ENCODE measurements at places on chromosomes 1 and 21. TPM values are rescaled to one million over a fixed set of nuclear protein-coding genes. Genes with fewer than 3 reads are reported as not detected.

The PCAT6 gene
- not detected for total RNA-seq

The PLA2G2D gene
- not detected for total RNA-seq

The TMPRSS2 gene
- total RNA-seq: 0.13 TPM

The TLR5 gene
- 5.1 TPM for total RNA-seq

The CTSK gene
- total RNA-seq: 34.1 TPM

The GPR25 gene
- total RNA-seq: not detected

The LCE2C gene
- not detected for total RNA-seq

The C1QB gene
- 279 TPM for total RNA-seq

The POU3F1 gene
- total RNA-seq: not detected

The OVAAL gene
- total RNA-seq: not detected

The CD160 gene
- not detected for total RNA-seq

DNA sequence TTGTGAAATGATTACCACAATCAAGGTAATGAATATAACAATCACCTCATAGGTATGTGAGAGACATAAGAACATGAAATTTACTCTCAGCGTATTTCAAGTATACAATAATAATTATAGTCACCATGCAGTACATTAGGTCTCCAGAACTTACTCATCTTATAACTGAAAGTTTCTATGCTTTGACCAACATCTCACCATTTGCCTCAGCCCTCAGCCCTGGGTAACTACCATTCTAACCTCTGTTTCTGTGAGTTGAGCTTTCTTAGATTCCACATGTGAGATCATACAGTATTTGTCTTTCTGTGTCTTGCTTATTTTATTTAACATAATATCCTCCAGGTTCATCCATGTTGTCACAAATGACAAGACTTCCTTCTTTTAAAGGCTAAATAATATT, 57.3 kb downstream of the AGO3 start:
- DNase-seq: no peak
- no peak overlapping the region for H3K27ac ChIP-seq
- no peaks in the 10 kb centered on the region for H3K27me3 ChIP-seq
- no peaks in the 10 kb centered on the region for H3K4me1 ChIP-seq
- H3K36me3 ChIP-seq: peaks cover 5% of the 10 kb centered on the region

GRCh38 chr1:58231204-58231603, 315.3 kb downstream of the OMA1 start:
- H3K27ac ChIP-seq: no peak overlapping the region
- DNase-seq: no peak
- no peak overlapping the region for H3K4me3 ChIP-seq
- H3K27me3 ChIP-seq: no peaks in the 10 kb centered on the region
- no peaks in the 10 kb centered on the region for H3K4me1 ChIP-seq
- no peaks in the 10 kb centered on the region for H3K36me3 ChIP-seq

DNA sequence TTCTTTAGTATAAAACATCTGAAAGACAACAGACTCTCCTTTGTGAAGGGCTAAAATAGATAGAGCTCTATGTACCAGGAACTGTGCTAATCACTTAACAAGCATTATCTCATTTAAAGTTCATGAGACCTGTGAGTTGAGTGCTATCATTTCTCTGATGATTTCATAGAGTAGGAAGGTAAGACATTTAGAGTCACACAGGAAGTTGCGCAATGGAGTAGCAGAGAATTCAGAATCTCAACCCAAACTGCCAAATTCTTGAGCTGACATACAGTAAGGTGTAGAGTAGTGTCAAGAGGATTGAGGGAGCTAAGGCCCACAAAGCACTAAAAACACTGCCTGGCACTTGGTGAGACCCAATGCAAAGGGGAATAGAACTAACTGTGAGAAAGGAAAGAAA, 384.3 kb downstream of the NTNG1 start:
- no peaks in the 10 kb centered on the region for H3K36me3 ChIP-seq
- no peak overlapping the region for H3K4me3 ChIP-seq
- H3K27me3 ChIP-seq: no peaks in the 10 kb centered on the region

DNA sequence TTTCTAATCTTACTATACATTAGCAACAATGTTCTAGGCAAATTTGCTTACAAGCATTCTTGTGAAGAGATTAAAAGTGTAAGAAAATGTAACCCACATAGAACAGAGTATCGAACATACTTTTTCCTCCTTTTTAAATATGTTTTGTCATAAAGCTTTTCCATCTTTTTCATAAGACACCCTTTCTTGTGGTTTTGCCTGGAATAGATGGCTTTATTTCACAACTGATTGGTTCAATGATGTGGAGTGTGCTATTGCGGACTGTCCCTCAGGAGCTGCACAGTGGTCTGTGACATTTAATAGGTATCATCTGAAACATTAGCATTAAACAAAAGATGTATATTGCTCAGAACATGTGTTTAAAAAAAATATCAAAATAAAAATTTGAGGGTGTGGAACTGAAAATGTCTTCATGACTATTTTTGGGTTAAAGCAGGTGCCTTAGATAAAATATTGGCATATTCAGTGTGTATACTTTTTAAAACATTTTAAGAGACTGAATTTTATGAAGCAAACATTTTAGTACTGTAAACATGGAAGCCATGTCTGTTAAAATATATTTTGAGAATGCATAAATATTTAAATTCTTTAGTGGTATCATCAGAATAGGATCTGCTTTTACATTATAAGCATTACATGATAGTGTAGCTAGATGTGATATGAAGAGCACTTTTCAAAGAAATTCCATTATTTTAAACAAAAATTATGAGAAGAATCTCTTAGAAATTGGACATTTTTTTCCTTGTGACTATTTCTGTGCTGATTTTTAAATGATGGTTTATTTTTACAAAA, 48.3 kb upstream of the C1orf146 start:
- H3K27me3 ChIP-seq: no peaks in the 10 kb centered on the region
- no peaks in the 10 kb centered on the region for H3K4me1 ChIP-seq
- no peak for DNase-seq
- H3K27ac ChIP-seq: no peak overlapping the region
- H3K4me3 ChIP-seq: no peak overlapping the region

- no peak overlapping the region for H3K27ac ChIP-seq
- no peaks in the 10 kb centered on the region for H3K36me3 ChIP-seq
- H3K4me1 ChIP-seq: peaks cover 8% of the 10 kb centered on the region
- H3K4me3 ChIP-seq: no peak overlapping the region
- DNase-seq: no peak
Measured at GRCh38 chr1:10835822-10836421, 39.5 kb upstream of the CASZ1 start.

GRCh38 chr1:31663622-31664452, 19.2 kb upstream of the PEF1 start:
- H3K4me1 ChIP-seq: peaks cover 51% of the 10 kb centered on the region
- no peak for DNase-seq
- H3K27me3 ChIP-seq: no peaks in the 10 kb centered on the region
- no peak overlapping the region for H3K27ac ChIP-seq
- H3K4me3 ChIP-seq: no peak overlapping the region

GRCh38 chr1:169692756-169693460, 18.5 kb downstream of the SELL start:
- H3K36me3 ChIP-seq: no peaks in the 10 kb centered on the region
- no peak overlapping the region for H3K27ac ChIP-seq
- no peaks in the 10 kb centered on the region for H3K4me1 ChIP-seq
- no peak for DNase-seq

- H3K27ac ChIP-seq: no peak overlapping the region
- no peaks in the 10 kb centered on the region for H3K36me3 ChIP-seq
- DNase-seq: no peak
- no peak overlapping the region for H3K4me3 ChIP-seq
Measured at GRCh38 chr21:35107520-35107919, 58.4 kb upstream of the RUNX1 start.

DNA sequence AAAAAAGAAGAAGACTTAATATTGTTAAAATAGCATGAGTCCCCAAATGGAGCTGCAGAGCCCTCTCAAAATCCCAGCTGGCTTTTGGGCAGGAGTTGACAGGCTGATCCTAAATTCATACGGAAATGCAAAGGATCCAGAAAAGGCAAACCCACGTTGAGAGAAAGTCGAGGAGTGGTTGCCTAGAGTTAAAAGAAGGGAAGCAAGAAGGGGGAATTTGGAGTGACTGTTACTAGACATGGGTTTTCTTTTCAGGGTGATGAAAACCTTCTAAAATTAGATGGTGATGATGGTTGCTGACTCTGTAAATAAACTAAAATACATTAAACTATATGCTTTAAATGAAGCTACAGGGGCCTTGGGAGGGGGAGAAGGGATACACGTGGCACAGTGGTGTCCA, 1.6 kb downstream of the DNMT3L start:
- no peaks in the 10 kb centered on the region for H3K36me3 ChIP-seq
- H3K27me3 ChIP-seq: peaks cover 45% of the 10 kb centered on the region
- no peak overlapping the region for H3K4me3 ChIP-seq
- no peak for DNase-seq

- peak overlapping the region; percentile 54 for H3K4me3 ChIP-seq
- no peaks in the 10 kb centered on the region for H3K36me3 ChIP-seq
- peaks cover 13% of the 10 kb centered on the region for H3K4me1 ChIP-seq
- no peaks in the 10 kb centered on the region for H3K27me3 ChIP-seq
Measured at GRCh38 chr21:34201481-34201858, 128.1 kb downstream of the MRPS6 start.

GRCh38 chr1:236167578-236167977, 25.2 kb downstream of the GPR137B start:
- no peaks in the 10 kb centered on the region for H3K36me3 ChIP-seq
- H3K27ac ChIP-seq: no peak overlapping the region
- no peaks in the 10 kb centered on the region for H3K27me3 ChIP-seq
- DNase-seq: no peak
- H3K4me3 ChIP-seq: no peak overlapping the region

GRCh38 chr1:165485716-165486115, 40.8 kb upstream of the RXRG start:
- no peaks in the 10 kb centered on the region for H3K36me3 ChIP-seq
- no peaks in the 10 kb centered on the region for H3K27me3 ChIP-seq
- no peak overlapping the region for H3K4me3 ChIP-seq
- DNase-seq: peak; percentile 10
- H3K4me1 ChIP-seq: no peaks in the 10 kb centered on the region
